Motor neuron (in vitro differentiated cells): ENCODE measurements at places on chromosomes 7 and 10. TPM values are rescaled to one million over a fixed set of nuclear protein-coding genes. Genes with fewer than 3 reads are reported as not detected.

Gene PIP
- not detected in 2 replicates for total RNA-seq

DNA sequence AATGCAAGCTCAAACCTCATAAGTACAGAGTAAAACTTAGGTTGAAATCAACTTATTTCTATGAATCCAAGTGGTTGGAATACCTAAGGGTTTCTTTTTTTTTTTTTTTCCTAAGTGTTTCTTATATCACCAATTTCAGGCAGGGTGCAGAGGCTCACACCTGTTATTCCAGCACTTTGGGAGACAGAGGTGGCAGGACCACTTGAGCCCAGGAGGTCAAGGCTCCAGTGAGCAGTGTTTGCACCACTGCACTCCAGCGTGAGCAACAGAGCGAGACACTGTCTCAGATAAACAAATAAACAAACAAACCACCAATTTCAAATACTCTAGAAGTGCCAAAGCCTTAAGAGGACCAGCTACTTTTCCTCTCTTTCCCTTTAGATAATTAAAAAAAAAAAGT, 39.2 kb upstream of the SPOCK2 start:
- ATAC-seq, result no peak

Gene SPDYE2
- 0.43 TPM in 1 of 2 replicates, not detected in the other for total RNA-seq

DNA sequence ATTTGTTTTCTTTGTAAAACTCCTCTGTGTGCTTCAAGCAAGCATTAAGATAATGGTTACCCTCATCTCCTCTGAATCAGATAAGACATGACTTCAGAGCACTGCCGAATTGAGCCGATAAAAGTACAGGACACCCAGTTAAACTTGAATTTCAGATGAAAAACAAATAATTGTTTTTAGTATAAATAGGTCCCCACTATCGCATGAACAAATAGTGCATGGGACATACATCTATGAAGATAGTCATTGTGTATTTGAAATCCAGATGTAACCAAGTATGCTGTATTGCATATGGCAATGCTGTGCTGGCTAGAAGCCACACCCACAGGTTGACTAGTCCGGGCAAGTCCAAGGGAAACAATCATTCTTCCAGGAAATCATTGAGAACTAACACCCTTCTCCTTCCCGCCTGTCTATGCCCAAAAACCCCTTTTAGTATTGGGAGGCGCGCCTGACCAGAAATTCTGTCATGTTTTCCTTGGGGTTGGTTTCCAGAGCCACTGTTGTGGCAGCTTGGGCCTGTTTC, 12.6 kb upstream of the FGFR2 start:
- ATAC-seq, result no peak

- no peak for ATAC-seq
Observed at GRCh38 chr7:74058486-74058885, 25.1 kb upstream of the LIMK1 start.

Gene FAM241B
- 0.51 and 1.3 TPM in 2 replicates for total RNA-seq

- no peak for ATAC-seq
Observed at GRCh38 chr10:121935702-121936101, 7.9 kb upstream of the ATE1 start.

GRCh38 chr10:119758448-119759195, 32.8 kb downstream of the INPP5F start:
- no peak for ATAC-seq
